ENCODE measurements at places on chromosomes 4 and X.

GRCh38 chrX:154327038-154327820 lies 31.6 kb downstream of the TKTL1 start:
- no peak for DNase-seq

GRCh38 chr4:113173126-113173792 lies 123.8 kb downstream of the ANK2 start:
- no peak for DNase-seq

DNA sequence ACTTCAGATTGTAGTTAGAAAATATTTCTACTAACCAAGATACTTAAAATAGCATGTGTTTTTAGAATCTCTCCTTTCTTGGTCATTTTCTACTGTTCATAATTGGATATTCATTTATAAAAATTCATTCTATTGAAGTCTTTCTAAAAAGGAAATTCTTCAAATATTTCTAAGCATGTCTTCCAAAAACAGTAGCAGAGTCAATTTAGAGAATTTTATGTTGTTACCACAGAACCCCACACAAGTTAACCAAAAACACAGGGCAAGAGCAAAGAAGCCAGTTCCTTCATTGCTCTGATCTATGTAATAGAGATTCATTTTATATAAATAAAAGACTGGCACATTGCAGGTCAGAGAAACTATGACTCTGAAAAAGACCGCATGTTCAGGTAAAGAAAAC lies 345.1 kb upstream of the PITX2 start:
- DNase-seq = no peak

DNA sequence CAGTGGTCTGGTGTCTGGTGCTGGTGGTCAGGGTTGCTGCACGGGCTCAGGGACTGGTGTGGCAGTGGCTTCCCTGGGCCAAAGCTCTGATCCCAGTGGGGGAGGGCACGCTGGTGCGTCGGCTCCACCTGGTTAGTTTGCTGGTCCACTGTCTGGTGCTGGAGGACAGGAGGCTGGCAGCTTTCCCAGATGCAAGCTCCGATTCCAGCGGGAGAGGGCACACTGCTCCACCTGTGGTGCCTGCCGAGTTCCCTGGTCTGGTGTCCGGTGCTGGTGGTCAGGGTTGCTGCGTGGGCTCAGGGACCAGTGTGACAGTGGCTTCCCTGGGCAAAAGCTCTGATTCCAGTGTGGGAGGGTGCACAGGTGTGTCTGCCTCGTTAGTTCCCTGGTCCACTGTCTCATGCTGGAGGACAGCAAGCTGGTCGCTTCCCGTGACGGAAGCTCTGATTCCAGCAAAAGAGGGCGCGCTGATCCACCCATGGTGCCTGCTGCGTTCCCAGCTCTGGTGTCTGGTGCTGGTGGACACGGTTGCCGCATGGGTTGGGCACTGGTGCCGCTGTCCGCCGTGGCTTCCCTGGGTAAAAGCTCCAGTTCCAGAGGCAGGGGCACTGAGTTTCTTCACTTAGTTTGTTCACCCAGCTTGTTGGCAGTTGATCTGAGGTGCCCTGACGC lies 5.8 kb downstream of the VMA21 start:
- DNase-seq = no peak

- peak; percentile 69 for DNase-seq
Observed at GRCh38 chr4:77959566-77960338, 97.1 kb downstream of the MRPL1 start.

GRCh38 chr4:37754410-37755185 lies 68.4 kb upstream of the RELL1 start:
- no peak for DNase-seq

- DNase-seq = no peak
Observed at GRCh38 chr4:110472583-110473329, 3.2 kb upstream of the ENPEP start.

All from NCI-H2171 treated with DMSO at 0.1 percent for 48 hours (cell line).